ENCODE measurements at places on chromosomes 12 and 14. TPM values are rescaled to one million over a fixed set of nuclear protein-coding genes. Genes with fewer than 3 reads are reported as not detected.

AKAP5 gene
- 0.16 TPM for total RNA-seq

DNA sequence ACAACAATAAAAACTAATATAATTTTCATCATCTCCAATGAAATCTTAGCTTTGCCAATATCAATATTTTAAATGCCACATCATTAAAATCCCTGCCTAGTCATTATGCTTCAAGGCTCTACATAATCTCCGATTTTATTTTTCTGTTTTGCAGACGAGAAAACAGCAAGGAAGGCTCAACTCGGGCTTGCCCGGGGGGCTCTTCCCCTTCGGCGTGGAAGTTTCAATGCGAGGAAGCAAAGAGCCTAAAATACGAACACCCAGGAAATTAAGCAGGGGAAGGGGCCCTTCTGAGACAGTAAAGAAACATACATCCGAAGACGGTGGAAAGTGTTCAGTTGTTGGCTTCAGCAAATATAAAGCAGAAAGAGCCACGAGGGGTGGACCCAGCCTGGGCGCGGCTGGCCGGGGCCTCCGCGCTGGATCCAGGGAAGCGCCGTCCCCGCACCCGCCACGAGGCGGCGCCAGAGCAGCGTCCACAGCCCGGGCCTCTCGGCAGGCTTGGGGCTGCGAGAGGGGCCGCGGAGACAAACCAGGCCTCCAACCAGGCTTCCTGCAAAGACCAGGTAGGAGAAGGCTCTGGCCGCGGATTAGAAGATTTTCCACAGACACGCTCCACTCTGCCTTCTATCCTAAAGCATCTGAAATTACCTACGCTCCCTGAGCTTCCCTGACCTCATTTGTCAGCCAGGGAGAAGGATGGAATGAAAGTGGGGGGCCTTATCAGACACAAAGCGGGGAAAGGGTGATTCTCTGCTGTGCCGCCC is 77.2 kb downstream of the SERPINA3 start:
- DNase-seq = peak; percentile 64

DNA sequence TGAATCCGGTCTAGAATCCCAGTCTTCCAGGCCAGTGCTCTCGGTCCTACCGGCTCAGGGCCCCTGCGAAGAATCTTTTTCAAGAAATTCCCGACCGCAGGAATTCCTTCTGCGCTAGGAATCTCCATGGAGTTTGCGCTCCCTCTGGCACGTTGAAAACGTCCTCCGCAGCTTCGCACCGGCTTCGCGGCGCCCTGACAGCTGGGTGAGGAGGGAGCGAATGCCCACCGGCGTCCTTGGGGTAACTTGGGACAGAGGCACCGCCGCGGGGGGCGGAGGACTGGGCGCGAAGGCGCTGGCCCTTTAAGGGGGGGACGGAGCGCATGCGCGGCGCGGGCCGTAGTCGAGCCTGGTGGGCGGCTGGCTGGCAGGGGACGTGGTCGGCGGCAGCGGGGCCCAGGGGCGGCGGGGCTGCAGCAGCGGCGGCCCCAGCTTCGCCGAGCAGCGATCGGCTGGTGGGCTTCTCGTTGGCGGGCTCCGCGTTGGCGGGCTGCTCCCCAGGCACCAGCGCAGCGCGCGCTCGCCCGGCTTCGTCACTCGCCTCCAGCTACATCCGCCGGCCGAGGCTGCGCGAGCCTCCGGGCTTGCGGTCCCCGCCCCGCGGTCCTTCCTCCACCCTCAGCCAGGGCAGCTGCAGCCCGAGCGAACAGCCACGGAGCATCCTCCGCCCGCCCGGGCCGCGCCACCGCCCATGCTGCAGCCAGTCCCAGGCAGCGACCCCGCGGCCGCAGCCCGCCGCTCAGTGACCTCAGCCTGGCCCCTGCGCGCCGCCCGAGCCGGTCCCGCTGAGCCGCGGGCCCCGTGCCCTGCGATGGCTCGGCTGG is at the start of gene VASH1:
Gene VASH1 (plus strand): TSS at position 333 of the 824 bp plus-strand sequence. CDS start 1,354 bp downstream, outside the sequence.
- DNase-seq = peak; percentile 45

GRCh38 chr12:9256341-9256740 is 48.1 kb upstream of the PZP start:
- DNase-seq = no peak

DNA sequence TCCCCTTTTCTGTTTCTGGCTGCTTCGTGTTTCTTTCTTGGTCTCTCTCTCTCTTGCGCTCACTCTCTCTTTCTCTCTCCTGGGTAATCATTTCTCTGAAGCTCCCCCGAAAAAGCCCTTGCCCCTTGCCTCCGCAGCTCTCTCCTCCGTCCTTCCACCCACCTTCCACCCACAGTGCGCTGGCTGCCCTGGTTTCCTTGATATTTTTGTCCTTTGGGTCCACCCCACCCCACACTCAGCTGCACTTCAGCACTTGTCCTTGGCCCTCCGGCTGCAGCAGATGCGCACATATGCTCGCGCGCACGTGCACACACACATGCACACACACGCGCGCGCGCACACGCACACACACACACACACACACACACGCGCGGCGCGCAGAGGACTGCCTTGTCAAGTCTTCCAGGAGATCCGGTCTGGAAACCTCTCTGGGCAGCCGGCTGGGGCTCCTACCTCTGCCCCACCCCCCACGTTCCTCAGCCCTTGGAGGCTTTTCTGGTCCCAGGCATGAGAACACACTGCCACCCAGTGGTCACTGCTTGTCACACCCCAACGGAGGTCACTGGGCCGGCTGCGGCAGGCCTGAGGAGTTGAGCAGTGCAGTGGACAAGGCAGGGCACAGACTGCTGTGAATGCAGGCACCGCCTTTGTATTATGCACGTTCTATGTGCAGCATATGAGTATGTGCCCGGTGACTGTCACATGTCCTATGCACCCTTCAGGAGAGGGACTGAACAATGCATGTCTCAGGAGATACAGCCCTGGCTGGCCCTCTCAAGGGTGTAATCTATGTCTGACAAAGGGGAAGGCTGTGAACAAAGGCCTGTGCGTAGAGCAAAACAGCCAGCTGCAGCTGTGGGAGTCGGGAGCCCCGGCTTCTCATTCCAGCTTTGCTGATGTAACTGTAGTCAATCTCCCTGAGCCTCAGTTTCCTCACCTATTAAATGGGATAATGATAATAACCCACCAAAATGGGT is 6.5 kb downstream of the LAG3 start:
- DNase-seq = peak; percentile 96

DNA sequence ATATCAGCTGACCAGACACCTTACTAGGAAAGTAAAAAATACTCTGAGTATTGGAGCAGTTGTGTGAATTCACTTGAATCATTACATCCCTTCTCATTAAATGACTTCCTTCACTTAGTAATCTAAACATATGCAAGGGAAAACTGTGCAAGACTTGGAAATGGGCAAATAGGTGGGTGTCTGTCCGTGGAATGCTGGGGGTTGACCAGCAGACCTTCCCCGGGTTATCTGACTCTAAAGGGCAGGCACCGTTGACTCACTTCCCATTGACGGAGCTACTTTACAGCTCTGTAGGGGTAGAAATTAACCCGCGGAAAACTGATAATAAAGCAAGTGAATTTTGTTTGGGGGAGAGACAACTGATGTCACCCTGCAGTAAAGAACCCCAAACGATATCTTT is 199.3 kb downstream of the TTC7B start:
- DNase-seq = no peak

DNA sequence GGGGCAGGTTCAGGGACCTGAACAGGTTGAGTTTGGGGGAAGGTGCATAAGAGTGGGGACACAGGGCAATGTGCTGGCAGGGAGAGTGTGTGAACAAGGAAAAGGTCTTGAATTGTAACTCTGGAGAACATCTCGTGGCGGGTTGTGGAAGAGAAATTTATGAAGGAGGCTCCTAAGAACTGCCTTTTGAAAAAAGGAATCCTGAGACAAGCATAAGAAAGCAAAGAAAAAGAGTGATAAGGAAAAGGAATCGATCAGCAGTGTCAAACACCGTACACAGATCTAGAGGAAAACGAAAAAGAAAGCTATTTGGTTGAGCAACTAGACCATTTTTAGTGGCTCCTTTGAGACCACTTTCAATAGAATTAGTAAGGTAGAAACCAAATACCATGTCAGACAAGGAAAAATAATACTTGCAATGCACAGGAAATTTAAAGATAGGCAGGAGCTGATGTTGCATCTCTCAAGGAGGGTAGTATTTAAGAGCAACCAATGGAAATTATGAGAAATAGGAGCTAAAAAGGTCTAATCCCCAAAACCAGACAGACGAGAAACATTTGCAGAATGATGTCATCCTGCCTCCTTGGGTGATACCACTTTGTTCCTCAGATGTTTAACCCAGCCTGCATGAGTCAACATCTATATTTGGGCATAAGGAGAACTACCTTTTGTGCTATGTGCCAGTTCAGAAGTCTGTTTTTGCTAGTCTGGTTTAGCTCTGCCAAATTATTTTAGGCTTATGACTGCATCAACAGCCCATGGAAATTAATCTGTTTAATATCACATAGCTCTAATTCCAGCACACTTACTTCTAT is 64.5 kb upstream of the STK38L start:
- DNase-seq = no peak

GRCh38 chr12:39772821-39773259 is 153.2 kb upstream of the ABCD2 start:
- no peak for DNase-seq

DNA sequence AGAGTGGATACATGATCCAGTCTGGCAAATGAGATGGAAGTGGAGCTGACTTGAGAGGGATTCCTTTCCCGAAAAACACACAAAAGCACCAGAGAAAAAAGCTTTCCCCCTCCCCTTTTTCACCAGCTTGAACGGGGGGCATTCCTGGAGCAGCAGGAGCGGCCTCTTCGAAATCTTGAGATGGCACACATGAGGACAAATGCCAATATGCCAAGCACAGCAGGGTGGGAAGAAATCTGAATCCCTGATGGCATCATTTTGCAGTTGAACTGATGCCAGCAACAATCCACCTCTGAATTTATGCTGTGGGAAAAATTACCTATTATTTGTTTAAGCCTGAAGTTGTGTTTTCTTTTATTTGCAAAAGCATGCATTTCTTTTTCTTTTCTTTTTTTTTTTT is 29.7 kb upstream of the BICD1 start:
- DNase-seq = no peak

GRCh38 chr14:43522191-43522590 is 984.9 kb downstream of the FSCB start:
- DNase-seq = no peak

DNA sequence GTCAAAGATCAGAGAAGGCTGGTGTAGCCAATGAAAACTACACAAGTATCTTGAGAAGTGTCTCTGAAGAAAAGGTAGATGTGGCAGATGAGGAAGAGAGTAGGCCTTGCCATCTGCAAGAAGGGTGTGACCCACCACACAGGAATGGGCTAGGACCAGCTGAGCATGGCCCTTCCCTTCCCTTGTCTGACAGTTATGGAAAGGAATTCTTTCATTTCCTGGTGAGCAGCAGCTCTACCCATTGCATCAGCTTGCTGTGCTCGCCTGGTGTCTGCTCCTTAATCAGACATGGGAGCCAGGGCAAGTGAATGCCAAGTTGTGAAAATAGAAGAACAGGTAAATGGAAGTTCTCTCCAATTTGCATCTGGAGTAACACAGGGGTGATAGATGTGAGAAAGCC is 145.2 kb upstream of the KRR1 start:
- no peak for DNase-seq

DNA sequence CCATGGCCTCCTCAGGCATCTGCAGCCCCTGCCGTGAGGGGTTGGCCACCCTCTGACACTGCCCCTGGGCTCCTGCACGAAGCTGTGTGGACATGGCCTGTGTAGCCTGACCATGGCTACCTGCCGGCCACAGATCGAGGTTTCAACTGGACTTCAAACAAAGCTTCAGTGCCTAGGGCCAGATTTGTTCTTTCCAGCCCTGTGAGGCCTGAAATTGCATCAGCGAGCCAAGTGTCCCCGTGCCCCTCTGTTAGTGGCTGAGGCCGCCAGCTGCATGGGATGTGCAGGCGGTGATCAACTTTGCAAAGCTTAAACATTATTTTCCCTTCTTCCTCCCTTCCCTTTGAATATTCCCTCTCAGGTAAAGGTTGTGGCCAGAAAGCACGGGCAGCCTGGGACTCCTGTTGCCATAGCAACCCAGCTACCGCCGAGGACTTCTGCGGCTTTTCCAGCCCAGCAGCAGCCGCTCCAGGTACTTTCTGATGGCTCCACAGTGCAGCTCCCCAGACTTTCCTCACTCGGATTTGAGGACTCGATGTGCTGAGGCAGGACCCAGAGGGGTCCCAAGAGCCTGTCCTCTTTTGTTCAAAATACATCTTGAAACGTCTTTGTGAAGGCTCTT is 35.8 kb downstream of the DDX51 start:
- no peak for DNase-seq

DNA sequence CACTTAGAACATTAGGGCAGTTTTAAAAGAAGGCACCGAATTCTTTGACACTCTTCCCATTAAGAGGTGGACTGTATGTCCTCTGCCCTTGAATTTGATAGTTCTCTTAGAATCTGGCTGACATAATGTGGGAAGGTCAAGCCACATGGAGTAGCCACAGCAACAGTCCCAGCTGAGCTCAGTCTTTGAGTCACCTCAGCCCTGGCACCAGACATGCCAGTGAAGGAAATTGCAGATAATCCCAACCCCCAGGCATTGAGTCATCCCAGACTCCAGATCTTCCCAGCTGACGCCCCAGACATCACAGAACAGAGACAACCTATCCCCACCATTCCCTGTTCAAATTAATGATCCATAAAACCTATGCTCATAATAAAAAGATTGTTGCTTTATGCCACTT is 83.4 kb downstream of the GTF2A1 start:
- DNase-seq = no peak

- DNase-seq = no peak
These were observed 417.7 kb downstream of the ATP23 start for GRCh38 chr12:58359084-58359483.

DNA sequence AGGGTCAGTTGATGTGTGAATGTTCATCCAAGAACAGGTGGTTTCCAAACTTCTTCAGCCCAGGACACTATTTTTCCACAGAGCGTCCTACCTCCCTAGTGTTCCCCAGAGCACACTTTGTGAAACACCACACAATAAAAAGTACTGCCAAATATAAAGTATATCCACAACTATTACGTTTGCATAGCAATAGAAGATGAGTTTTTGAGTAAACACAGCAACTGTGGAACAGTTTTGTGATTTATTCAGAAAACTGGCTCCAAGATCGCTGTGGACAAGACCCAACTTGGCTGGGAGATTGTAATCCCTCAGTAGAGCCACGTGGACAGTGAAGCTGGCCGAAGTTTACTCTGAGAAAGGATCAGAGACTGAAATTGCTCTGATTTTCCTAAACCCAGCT is 14.5 kb upstream of the MAP1LC3B2 start:
- no peak for DNase-seq

- DNase-seq = no peak
These were observed 64.7 kb upstream of the ESRRB start for GRCh38 chr14:76311079-76311758.
